Right lung (tissue), 10 donors: ENCODE measurements at places on chromosomes 16 and 17. TPM values are rescaled to one million over a fixed set of nuclear protein-coding genes. Genes with fewer than 3 reads are reported as not detected.

CALB2 gene
- not detected for polyA plus RNA-seq

JPT1 gene
- polyA plus RNA-seq = 83.6 TPM

EVPLL gene
- polyA plus RNA-seq = 0.85 TPM

FA2H gene
- 3.4 TPM for polyA plus RNA-seq

KRTAP4-9 gene
- not detected for polyA plus RNA-seq

PDILT gene
- not detected for polyA plus RNA-seq

RGS11 gene
- polyA plus RNA-seq = 2.0 TPM

ATP5PD gene
- polyA plus RNA-seq = 252 TPM

DNA sequence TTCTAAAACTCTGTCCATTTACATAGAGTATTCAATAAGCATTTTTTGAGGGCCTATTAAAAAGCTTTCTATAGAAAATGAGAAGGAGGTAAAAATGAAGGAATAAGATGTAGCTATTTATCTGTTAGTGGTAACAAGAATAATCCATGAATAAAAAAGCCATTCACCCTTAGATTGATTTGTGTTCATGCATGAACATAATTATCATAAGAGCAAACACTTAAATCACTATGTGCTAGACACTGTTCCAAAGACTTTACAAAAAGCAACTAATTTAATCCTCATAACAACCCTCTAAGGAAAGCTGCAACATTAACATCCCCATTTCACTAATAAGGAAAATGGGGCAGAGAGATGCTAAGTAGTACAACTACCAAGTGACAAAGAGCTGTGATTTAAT is 6.6 kb downstream of the CCDC47 start:
- DNase-seq = no peak

DNA sequence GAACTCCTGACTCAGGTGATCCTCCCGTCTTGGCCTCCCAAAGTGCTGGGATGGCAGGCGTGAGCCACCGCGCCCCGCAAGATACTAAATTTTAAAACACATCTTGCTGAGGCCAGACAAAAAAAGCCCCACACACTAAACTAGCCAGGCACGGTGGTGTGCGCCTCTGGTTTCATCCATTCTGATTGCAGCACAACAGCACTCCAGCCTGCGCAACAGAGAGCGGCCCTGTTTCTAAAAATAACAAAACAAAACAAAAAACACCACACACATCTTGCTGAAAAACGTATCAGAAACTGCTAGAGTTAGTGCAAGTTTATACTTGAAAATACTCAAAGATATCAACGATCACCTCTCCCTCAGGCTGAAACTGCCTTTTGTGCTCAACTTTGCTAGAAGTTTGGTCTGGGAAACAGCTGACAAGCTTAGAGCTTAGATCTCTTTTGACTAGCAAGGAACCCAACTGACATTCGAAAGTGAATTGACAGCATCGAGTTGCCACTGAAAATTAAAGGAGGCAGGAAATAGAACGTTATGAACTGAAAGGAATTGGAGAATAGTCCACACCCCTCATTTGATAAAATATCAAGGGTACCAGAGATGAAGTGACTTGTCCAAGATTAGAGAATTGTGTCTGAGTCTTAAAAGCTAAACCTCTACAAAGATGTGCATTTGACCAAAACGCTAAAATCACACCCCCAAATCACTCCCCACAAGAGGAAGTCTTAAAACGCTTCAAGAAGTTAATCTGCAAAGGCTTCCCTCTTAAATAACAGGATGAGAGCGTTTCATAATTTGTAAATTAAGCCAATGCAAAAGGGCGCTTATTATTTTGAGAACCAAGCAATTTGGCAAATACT is 908 bp downstream of the COG4 start:
- DNase-seq = no peak

GRCh38 chr16:83854420-83854819 is 44.5 kb upstream of the MLYCD start:
- no peak for DNase-seq

DNA sequence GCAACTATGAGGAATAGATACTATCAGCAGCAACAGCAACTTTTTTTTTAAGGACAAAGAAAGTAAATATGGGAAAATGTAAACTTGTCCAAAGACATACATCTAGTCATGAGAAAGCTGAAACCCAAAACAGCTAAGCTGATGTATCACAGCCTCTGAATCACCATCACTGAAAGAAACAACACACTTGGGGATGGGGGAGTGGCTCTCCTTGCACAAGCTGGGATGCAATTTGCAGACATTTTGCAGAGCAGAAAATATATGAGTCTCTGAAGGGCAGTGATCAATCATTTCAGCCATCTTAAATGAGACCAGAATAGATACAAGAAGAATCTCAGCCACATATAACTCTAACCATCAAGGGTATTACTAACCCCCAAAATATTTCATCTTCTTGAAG is 79.1 kb downstream of the GRIN2A start:
- no peak for DNase-seq

GRCh38 chr16:2063861-2064260 is 16.1 kb downstream of the TSC2 start:
- no peak for DNase-seq

- no peak for DNase-seq
Observed at GRCh38 chr17:61444075-61444474, 8.1 kb upstream of the TBX4 start.

GRCh38 chr16:89099905-89100304 is 6.3 kb downstream of the ACSF3 start:
- DNase-seq = no peak

- no peak for DNase-seq
Observed at GRCh38 chr16:24721830-24722238, 7.6 kb upstream of the TNRC6A start.

- DNase-seq = no peak
Observed at GRCh38 chr17:19238167-19238505, 970 bp downstream of the EPN2 start.

DNA sequence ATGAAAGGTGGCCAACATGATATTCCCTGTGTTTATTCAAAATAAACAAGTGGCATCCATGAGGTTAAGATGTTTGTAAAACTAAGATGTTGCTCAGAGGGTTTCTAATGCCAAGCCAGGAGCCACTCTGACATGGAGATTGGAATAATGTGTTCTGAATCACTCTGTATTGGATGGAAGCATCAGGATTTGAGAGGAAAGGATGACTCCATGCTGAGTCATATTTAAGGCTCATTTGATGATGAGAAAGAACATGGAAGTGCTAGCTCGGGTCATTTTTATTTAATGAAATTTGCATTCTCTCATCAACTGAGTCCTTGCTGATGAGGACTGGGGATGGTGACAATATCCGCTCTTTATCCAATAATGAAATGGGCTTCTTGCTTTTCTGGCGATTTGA is 6.2 kb downstream of the VAT1L start:
- DNase-seq = no peak

- no peak for DNase-seq
Observed at GRCh38 chr16:89325861-89326471, 108.5 kb downstream of the ZNF778 start.
